ENCODE measurements at places on chromosomes 13 and 19. TPM values are rescaled to one million over a fixed set of nuclear protein-coding genes. Genes with fewer than 3 reads are reported as not detected.

Gene CDX2
- not detected for total RNA-seq

Gene MEIS3
- total RNA-seq, result 99.0 TPM

Gene ICAM4
- not detected for total RNA-seq

Gene S1PR5
- total RNA-seq, result 0.83 TPM

GRCh38 chr13:62357887-62358645 is 942.4 kb upstream of the PCDH20 start:
- DNase-seq, result no peak

DNA sequence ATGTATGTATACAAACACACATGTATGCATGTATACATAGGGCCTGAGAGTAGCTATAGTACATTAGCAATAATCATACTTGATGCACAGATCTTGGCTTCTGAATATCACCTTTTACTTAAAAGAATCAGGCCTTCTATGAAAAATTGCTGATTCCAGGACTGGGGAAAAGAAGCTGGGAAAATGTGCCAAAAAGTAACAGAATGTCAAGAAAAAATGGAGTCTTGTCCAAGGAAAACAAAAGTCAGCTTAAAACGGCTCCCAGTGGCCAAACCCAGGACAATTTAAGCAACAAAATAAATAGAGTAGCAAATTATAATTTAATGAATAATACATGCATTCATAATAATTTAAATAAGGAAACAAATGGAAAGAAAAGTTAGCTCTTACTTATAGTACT is 2104.9 kb downstream of the PCDH9 start:
- DNase-seq, result no peak

DNA sequence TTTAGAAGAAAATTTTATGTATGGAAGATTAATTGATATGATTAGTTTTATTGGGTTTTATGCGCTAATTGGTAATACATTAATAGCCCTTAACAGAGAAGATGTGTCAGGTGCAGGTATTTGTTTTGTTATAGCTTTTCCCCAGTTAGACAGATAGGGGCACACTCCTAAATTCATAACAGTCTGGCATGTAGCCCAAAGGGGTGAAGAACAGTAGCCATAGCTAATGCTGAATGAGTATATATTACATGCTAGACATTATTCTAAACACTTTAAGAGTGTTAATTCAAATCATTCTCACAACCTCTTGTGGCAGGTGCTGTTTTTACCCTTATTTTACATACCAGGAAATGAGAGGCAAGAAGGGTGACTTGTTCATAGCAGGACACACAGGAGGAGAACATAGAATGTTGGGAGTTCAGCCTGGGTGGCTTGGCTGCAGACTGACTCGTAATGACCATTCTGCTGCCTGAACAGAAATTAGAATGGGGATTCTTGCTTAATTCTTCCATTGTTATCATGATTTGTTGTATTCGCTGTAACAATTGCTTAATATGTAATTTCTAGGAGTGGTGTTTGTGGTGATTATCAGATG is 20.1 kb downstream of the PCCA start:
- no peak for DNase-seq

DNA sequence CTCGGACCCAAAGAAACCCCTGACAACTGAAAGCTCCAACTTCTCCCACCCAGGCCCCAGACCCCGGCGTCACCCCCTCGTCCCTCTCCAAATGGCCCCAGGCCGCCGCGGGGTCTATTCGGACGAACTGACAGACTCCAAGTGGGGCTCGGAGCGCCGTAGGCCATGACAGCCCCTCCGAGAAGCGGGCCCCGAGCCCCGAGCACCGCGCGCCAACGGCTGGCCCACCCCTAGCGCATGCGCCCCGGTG is 360 bp downstream of the DDX39A start:
- DNase-seq, result peak; percentile 94

GRCh38 chr19:16327169-16327475 is 2.5 kb downstream of the KLF2 start:
- no peak for DNase-seq
